ENCODE measurements at places on chromosomes 5 and 9.
A peak's percentile ranks its signal among the peaks of the same experiment; 100 is the strongest.

GRCh38 chr5:118060833-118061232 is 927.5 kb downstream of the DTWD2 start:
- DNase-seq, result no peak

DNA sequence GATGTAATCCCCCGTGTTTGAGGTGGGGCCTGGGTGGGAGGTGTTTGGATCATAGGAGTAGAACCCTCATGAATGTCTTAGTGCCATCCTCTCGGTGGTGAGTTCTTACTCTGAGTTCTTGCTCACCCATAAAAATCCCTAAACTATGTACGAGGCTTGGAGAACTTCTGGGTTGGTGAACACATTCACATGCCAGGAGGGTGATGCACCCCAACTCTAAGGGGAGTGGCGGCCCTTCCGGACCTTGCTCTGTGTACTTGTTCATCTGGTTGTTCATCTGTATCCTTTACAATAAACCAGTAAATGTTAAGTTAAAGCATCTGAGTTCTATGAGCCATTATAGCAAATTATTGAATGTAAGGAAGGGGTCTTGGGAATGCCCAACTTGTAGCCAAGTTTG is 36.0 kb upstream of the RIC1 start:
- no peak for DNase-seq

GRCh38 chr9:14909181-14909580 is 1.0 kb downstream of the FREM1 start:
- no peak for DNase-seq

DNA sequence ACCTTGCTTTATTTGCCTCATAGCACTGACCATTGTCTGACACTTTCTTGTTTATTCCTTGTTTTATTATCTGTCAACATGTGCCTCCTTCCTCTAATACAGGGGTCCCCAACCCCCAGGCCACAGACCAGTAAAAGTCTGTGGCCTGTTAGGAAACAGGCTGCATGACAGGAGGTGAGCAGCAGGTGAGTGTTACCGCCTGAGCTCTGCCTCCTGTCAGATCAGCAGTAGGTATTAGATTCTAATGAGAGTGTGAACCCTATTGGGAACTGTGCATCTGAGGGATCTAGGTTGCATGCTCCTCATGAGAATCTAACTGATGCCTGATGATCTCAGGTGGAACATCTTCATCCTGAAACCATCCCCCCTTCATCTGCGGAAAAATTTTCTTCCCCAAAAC is 228.0 kb downstream of the HINT1 start:
- no peak for DNase-seq

- peak; percentile 82 for DNase-seq
These were observed at the start of gene UBE2D2 for GRCh38 chr5:139560752-139561654. UBE2D2 (plus strand) TSS chr5:139561339; CDS start chr5:139561792, 453 bp downstream.

DNA sequence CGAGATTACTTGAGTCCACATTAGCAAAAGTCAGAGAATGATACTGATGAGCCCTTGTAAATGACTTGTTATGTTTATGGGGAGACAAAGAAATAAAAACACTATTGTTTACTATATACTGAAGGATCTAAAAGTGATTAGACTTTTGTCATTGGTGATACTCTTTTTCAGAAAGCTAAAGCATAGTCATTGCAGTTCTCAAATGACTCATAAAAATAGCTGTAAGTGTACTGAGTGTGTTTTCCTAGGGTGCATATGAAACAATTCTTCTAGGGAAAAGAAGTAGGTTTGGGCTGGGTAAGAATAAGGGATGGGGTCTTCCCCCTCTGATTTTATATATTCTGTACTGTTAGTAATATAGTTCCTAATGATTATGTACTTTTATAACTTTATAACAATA is 32.6 kb downstream of the WDR36 start:
- DNase-seq, result no peak

- DNase-seq, result no peak
These were observed 584.7 kb downstream of the EBF1 start for GRCh38 chr5:158514986-158515359.

GRCh38 chr9:134896834-134897583 is 16.4 kb downstream of the FCN2 start:
- no peak for DNase-seq

GRCh38 chr5:124210111-124210910 is 536.1 kb downstream of the ZNF608 start:
- DNase-seq, result no peak

Measured in DMS153 (cell line).